ENCODE measurements at places on chromosomes 2 and 18.

DNA sequence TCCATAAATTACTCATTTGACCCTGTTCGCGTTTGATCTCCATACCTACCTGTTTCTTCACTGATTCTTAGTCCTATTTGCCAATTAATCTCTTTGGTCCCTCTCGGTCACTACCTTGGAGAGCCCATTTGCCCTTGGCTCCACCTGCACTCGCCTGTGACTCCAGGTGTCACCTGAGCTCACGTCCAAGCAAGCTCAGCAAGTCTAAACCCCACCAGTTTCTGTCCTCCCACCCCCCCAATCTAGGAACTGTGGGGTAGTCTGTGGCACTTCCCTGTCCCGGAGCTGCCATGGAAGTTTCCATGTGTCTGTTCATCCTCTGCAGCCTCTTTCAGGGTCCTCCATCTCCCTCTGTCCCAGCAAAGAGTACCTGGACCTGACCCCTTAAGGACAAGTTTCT, 68.1 kb upstream of the BCL2L11 start:
- DNase-seq, result no peak

- no peak for DNase-seq
These were observed 330.9 kb downstream of the DCC start for GRCh38 chr18:52670896-52671295.

DNA sequence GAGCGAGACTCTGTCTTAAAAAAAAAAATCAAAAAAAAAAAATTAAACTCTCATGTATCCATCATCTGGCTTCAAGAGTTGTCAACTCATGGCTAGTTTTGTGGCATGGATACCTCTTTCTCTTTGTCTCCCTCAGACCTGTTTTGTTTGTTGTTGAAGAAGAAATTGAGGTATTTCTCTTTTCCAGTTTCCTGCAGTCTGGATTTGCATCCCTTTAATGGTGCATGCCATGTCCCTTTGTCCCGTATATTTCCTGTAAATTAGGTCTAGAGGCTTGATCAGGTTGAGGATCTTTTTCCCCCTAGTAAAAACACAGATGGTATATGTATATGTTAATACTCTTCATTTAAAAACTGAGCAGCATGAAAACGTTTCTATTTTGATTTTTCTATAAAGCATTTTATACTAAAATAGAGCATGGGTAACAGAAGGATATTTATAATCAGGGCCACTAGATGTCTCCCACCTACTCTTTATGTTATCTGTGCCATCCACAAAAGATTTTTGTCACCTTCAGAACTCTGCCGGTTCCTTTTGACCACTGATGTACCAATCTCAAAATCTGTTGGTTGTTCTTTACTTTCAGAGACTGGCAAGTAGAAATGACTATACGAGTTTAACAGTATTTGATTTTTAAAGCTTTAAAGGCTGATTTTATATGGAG, 80.1 kb downstream of the GALNT1 start:
- no peak for DNase-seq

DNA sequence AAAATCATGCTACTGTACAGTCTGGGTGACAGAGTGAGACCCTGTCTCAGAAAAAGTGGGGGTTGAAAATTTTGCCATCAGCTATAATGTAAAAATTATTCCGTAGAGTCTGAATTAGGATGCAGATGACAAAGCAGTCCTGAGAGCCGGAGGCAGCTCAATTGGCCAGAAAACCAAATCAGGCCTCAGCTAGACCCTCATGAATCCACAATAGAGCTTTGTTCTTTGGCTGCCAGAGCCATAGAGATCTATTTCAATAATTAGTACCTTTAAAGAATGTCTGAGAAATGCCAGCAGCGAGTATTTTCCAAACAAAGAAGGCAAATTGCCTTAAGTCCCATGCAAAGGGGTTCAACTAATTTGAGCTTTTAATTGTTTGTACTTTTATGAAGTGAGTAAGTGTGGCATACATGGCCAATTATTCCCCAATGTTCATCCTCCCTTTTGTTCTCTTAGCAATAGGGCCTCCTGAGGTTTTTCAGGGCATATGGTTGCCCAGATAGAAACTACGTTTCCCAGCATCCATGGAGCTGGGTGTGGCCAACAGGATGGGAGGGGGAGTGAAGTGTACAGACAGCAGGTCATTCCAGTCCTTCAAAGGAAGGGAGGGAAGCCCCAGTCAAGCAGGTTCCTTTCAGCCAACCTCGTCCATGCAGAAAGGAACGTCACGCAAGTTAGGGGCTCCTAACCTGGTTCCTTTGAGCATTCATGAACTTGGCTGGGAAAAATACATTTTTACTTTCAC, 211.3 kb upstream of the APCDD1 start:
- no peak for DNase-seq

DNA sequence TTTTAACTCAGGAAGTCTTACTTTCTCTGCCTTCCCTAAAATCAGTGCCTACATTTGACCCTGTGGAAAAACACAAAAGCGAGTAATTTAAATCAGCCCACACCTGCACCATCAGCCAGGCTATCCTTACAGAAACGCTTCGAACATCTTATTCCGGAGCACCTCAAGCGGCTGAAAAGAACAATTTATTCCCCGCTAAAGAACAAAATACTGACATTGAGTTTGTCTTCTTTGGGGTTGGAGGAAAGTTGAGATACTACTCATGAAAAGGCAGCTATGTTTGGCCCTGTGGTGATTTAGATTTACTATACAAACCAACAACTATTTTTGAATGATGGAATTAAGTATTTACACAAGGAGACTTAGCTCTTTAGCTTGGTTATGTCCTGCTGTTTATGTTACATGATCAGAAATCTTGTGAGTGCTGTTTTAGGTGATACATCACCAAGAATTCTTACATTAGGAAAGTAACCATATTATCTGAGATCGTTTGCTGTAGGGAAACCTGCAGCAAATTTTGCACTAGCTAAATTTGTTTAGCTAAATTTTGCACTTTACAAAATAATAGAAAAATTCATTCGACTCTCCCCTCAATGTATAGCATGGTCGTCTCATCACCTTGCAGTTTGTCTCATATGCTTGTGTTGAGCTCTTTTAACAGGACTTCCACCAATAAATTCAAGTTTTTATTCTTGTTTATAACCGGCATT, 158.8 kb upstream of the SIX2 start:
- no peak for DNase-seq

DNA sequence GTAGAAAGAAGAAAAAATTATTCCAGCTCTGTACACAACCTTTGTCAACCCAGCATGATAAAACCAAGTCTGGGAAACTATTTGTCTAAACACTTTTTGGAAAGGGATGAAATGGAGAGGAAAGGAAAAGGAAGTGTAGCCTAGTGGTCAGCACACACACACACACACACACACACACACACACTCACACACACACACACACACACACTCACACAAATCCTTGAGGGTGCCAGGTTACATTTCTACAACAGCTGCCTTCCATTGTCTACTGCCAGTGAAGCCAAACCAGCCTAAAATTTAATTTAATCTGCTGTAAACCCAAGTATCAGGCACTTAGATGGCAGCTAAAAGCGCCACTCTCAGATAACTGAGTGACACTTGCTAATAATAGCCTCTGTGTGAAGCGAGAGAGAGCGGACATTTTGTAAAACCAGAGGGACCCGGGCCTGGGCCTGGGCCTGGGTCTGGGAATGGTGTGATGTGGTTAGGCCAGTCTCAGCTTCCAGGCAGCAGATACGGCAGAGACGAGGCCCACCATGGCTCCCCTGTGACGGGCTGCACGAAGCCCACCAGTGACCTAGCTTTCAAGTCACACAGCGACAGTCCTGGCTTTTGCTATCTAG, 32.4 kb downstream of the BCL11A start:
- DNase-seq, result no peak

DNA sequence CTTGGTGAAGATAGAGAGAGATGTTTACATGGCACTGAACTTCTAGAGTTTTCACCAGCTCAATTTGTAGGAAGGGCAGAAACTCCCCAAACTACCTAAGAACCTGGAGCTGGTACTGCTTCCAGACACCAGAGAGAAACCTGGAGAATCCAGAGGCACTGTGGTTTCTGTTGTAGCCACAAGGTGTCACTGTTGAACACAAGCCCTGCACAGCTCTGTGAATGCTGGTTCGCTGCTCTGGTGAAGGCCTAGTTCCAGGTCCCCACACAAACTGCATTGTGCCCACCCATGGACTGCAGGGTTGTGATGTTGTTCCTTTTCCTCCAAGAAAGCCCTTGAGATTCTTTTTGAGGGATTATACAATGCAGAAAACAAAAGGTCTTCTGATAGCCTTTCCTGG, 150.5 kb upstream of the HS6ST1 start:
- DNase-seq, result no peak

DNA sequence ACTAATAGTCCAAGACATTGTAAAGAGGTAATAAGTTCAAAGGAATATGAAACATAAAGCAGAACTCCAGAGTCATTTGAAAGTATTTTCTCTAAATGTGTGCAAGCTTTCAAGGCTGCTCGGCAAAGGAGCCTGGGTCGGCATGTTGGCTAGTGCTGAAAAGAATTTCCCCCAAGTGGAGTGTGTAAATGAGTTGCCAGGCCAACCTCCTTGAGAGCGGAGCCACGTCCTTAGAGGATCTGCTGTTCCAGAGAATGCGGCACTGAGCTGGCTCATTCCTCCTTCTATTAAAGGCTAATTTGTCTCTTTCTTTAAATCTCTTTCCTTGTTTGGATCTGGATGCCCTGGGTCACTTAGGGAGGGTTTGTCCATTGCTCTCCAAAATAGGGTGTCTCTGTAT, 127.5 kb downstream of the RDH14 start:
- DNase-seq, result no peak

GRCh38 chr2:18925296-18925695, 335.9 kb upstream of the NT5C1B start:
- no peak for DNase-seq

GRCh38 chr18:58597649-58598048, 31.2 kb downstream of the ALPK2 start:
- no peak for DNase-seq

- no peak for DNase-seq
These were observed 37.2 kb upstream of the CYBRD1 start for GRCh38 chr2:171485116-171485515.

GRCh38 chr18:55751476-55751875, 163.5 kb upstream of the TCF4 start:
- no peak for DNase-seq
